HFFc6 (cell line): ENCODE measurements at places on chromosomes 2 and 18.
A peak's percentile ranks its signal among the peaks of the same experiment; 100 is the strongest.

DNA sequence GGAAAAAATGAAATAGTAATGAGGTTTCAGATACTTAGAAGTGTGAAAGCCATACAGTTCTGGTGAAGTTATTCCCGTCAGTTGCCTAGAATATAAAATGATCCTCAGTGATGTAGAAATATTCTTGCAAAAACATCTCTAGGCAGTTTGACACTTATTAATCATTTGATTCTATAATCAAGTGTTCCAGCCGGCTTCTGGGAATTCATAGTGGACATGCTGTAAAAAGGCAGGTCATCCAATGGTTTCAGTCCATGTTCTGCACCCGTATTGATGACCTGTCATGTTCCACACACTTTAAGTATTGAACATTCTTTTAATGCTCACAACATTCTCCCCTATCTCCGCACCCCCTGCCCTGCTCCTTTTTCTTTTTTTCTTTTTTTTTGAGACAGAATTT, 19.8 kb downstream of the ARPC2 start:
- no peak for DNase-seq

DNA sequence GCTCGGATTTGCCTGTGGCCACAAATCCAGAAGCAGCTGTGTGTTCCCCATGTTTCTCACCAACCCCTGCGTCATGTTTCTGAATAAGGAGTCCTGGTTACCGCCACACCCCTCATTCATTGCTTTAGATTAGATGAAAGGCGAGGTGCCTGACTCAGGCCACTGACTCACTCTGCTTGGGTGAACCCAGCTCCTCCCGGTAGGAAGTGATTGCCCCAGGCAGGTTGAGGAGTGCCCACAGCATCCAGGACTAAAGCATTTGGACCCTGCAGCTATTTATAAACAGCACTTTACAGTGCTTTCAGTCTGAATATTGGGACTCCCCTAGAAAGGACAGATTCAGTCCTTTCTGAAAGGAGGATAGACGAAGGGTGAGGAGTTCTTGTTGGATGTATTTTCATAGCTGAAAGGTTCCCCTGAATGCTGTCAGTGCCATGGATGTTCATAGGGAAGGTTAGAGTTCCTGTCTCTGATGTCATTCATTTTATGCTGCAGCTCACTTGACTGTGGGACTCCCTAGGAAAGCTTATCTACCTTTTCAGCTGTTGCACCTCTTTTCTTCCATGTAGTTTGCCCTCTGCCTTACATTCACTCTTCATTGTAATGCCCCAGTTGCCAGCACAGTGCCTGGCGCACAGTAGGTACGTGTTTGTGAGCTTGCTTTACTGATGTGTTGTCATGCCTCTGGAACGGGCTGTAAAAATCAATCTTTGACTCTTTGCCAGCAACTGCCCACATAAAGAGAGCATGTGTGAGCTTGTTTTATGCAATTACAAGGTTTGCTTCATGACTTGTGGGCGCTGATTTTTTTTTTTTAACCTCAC, 14.9 kb downstream of the ITGA6 start:
- DNase-seq = peak; percentile 99

DNA sequence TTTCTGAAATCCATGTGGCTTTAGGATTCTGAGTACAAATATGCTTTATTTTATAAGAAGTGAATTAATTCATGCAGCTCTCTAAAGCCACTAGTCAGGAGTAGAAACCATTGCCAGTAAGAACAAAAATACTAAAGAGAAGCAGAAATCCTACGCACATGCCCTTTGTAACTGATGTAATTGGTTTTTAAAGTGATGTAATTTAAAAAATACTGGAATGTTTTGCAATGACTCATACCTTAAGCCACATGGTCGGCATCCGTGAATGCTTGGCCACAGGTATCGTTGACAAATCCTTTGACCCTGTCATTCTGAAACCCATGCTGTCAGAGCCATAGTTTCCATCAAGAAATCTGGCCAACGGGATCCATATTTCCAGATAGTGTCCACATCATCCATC, 213.3 kb downstream of the ACKR3 start:
- DNase-seq = no peak

GRCh38 chr18:50151926-50152325, 43.0 kb downstream of the MYO5B start:
- no peak for DNase-seq

GRCh38 chr2:15925819-15926218, 14.5 kb upstream of the MYCN start:
- no peak for DNase-seq

GRCh38 chr2:71688530-71688929, 235.2 kb downstream of the DYSF start:
- DNase-seq = no peak

DNA sequence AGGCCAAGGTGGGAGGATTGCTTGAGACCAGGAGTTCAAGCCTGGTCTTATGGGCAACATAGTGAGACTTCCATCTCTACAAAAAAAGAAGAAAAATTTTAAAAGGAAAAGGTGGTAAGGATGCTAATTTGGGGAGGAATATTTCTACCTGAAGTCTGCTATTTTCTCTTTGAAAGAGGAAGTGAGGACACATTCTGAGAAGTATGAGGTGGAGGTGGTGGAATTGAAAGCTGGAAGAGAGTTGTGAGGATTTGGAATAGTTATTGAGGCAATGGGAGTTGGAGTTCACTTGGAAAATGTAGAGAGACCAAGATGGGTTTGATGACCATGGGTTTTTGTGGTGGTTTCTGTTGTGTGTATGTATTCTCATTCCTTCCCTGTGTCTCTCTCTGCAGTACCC, 29.3 kb downstream of the EML4 start:
- DNase-seq = no peak

DNA sequence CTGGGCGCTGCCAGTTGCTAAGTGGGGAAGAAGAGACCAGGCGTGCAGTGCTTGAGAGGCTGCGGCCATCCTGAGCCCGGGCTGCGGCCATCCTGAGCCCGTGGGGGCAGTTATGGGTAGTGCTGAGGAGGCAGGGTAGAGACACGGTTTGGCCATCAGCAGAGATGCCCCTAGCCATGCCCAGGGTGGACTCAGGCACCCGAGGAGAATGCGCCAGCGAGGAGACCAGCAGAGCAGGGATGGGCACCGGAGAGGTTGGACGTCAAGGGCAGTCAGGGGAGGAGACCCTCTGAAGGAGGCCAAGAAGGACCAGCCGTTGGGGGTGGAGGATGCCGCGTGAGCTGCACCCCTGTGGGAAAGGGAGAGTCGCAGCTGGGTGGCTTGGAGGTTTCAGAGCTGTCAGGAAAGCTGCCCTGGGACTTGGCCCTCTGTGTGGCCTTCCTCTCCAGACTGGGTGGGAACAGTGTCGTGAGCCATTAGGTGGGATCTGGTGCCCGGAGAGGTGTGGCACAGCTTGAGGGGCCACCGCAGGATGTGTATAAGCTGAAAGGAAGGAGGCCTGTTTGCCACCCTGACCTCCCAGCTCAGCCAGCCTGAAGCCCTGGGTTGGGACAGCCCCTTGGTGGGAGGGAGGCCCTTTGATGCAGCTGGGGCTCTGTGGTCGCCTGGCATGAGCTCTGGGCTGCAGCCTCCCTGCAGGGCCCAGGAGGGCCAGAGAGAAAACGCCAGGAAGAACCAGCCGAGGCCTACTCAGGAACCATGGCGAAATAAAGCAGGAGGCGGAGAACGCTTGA, 56.0 kb downstream of the SH3BP4 start:
- no peak for DNase-seq

- DNase-seq = no peak
Measured at GRCh38 chr2:151624271-151624670, 110.0 kb downstream of the NEB start.

DNA sequence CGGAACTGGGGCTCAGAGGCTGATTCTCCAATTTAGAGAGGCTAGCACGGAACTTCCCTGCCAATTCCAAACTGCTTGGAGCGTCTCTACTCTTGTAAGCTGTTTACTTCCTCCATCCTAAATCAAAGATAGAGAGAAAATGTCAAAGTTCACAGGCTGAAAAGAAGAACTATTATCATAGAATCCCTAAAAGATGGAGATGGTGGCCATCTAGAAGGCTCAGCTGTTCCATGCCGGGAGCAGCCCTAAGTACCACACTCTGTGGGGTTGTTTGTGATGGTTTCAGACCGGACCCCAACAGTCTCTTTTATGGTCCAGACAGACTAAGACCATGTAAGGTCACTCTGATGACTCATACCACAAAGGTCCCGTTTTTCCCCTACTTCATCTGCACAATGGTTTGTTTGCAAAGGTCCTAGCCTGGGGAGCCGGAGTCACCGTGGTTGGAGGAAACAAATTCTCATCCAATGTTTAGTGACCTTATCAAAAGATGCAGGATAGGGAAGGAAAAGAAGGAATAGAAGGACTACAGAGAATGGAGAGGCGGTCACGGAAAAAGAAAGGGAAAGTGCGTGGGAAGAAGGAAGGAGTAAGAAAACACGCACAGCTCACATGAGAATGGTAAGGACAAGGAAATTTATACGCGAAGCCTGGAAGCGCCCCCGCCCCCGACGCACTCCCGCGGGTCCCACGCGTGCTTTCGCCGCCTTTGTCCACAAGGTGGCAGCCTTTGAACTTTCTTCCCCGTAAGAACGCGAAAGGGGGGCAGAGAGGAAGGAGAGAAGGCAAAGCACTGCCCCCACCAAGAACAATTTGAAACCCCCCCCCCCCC, 453 bp upstream of the ANTXR1 start:
- no peak for DNase-seq

- peak; percentile 56 for DNase-seq
Measured at GRCh38 chr18:36411745-36412168, 114.2 kb downstream of the FHOD3 start.

DNA sequence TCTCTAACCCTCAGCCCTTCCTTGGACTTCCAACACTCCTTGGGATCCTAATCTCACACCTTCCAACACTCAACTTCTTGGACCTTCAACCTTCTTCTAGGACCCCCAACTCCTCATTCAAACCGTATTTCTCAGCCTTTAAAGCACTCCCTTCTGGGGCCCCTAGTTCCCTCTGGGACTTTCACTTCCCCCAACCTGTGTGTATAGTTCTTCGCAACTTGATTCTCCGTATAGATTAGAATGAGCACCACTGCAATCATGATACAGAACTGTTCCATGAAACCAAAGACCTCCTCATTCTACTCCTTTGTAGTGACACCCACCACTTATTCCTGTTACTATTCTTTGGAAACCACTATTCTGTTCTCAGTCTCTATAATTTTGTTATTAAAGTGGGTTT, 62.0 kb upstream of the NFU1 start:
- DNase-seq = no peak

DNA sequence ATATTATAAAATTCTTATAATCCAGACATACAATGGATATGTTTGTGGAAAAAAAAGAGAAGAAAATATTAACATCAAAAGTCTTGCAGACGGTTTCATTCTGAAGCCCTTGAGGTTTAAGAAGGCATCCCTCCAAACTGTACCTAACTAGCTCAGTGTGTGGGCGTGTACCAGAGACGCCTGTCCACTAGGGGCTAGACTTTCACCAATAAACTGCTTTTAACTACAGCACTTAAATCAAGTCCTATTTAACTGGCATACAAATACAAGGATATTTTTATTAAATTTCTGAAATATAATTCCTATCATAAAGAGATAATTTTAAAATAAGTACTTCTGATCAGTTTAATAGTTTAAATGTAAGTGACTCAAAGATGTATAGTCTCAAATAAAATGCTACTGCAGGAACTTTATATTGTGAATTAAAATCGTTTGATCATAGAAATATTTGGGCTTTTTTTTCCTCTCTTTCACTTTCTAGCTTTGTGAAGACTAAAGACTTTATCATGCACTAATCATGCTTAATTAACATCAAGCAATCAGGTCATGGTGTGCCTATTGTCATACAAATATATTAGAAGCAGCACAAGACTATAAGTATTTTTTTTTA, 437.7 kb downstream of the SATB2 start:
- peak; percentile 20 for DNase-seq

DNA sequence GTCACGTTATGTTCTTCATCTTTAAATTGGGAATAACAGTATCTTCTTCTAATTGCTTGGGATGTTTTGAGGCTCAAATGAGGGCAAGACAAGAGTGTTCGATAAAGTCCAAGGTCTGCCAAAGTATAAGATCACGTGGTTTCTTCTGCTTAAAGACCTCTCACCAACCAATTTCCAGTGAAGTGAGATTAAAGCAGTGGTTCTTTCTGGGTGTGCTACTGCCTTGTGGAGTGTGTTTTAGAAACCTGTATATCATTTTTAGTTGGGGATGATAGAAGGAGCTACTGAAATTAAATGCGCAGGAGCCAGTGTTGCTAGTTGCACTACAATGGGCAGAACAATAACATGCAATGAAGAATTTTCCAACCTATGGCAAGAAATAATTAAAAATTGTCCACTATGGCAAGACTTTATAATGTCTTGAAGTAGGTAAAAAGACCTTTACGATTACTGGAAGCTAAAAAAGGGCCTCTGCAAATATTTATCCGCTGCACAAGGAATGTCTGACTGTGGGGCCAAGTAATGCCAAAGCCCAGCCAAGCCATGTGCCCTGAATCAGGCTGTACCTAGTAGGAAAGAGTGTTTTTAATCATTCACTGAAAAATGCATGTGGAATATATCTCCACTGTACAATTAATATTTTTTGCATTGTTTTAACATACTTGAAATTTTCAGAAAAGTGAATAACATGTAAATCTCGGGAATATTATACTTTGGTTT, 244.5 kb upstream of the REG3G start:
- no peak for DNase-seq

- DNase-seq = no peak
Measured at GRCh38 chr2:209501579-209501978, 77.7 kb downstream of the MAP2 start.

DNA sequence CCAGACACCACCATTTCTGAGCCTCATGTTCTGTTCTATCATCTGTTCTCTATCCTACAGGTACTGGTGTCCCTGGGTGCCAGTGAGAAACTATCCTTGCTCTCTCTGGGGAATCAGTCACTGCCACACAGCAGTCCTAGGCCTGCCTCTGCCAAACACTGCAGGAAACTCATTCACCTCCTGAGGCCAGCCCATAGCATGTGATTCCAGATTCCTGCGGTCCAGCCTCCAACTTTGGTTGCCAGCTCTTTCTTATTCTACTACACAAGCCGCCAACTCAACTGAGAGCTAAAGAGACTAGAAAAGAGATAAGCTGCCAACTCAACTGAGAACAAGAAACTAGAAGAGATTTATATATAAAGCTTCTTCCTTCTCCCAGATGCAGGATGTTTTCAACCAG, 8.8 kb upstream of the TTLL4 start:
- DNase-seq = no peak

DNA sequence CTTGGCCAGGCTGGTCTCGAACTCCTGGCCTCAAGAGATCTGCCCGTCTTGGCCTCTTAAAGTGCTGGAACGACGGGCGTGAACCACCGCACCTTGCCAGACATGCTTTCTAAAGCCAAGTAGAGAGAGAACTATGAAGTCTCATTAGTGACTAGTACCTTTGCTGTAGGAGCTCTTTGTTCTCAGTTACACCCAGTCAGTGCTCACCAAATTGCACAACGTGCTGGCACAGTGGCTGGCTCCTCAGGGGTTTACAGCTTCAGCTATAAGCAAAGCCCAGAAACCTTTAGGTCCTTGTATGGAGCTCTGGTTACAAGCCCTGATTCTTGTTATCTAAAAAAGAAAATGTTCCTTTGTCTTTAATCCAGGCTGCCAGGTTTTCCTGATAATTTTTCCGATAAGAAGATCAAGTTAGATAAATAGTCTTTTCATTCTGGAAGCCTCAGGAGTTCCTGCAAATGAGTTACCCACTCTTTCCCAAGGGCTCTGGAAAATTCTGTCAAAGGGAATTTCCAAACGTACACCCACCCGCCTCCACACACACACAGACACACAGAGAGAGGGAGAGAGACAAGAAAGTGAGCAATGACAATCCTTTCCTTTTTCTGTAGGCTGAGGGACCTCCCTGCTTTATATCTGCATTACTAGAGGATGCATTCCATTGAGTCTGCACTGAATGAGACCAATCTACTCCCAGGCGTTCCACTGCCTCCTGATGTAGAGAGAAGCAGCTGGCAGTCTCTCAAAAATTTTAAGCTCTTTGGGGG, 100.2 kb upstream of the CSRNP3 start:
- no peak for DNase-seq

GRCh38 chr2:129189617-129190319, 789.7 kb upstream of the RAB6C start:
- no peak for DNase-seq
